Retinal pigment epithelial cell (primary cell): ENCODE measurements at places on chromosomes 7 and 10.

DNA sequence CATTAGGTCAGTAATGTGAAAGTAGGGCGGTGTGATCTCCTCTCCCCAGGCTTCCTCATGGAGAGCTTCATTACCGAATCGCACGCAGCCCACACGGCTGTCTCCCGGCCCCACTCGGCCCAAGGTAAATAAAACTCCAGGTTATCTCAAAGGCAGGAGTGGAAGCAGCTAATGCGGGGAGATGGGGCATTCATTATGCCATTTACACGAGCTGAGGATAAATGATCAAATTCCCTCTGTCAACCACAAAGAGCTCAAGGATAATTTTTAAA is 93.5 kb downstream of the ADARB2 start:
- DNase-seq = no peak

DNA sequence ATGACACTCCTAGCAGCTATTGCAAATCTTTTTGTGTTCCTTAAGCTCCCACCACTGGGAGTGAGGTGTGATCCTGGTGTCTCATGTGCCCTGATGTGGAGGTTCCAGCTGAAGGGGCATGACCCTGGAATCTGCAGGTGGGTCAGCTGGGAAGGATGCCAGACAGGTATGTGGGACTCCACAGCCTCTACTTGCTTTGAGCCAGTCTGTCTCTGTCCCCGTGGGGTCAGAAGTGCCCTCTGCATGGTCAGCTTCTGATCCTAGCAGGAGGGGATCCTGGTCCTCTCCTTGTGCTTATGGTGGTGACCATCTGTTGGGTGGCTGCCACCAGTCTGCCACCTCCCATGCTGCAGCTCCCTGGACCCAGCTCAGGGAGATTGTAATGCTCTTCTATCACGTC is 51.1 kb upstream of the COMTD1 start:
- DNase-seq = no peak

DNA sequence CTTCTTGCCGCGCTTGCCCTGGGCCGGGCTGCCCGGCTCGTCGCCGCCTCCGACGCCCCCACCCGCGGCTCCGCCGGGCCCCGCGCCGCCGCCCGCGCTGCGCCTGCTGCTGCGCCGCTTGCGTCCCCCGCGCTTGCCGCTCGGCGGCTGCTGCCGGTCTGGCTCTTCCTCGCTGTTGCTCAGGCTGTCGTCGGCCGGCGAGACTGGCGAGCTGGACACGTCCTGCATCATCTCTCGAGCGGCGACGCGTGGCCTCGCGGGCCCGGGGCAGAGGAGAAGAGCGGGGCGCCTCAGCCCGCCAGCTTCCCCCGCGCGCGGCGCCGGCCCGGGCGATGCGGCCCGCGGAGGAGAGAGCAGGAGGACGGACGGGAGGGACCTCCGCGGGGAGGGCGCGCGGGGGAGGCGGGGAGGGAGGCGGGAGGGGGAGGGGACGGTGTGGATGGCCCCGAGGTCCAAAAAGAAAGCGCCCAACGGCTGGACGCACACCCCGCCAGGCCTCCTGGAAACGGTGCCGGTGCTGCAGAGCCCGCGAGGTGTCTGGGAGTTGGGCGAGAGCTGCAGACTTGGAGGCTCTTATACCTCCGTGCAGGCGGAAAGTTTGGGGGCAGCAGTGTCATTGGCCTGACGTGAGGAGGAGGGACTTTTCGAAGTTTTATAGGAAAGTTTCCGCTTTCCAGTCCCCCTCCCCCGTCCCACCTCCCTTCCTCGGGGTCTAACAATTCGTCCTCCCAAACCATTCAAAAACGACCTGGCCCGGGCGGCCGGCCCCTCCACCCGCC is at the start of gene TWIST1:
TWIST1 (minus strand) TSS at position 546 of the 779 bp plus-strand sequence; CDS start at position 231, 315 bp downstream.
- DNase-seq = no peak

DNA sequence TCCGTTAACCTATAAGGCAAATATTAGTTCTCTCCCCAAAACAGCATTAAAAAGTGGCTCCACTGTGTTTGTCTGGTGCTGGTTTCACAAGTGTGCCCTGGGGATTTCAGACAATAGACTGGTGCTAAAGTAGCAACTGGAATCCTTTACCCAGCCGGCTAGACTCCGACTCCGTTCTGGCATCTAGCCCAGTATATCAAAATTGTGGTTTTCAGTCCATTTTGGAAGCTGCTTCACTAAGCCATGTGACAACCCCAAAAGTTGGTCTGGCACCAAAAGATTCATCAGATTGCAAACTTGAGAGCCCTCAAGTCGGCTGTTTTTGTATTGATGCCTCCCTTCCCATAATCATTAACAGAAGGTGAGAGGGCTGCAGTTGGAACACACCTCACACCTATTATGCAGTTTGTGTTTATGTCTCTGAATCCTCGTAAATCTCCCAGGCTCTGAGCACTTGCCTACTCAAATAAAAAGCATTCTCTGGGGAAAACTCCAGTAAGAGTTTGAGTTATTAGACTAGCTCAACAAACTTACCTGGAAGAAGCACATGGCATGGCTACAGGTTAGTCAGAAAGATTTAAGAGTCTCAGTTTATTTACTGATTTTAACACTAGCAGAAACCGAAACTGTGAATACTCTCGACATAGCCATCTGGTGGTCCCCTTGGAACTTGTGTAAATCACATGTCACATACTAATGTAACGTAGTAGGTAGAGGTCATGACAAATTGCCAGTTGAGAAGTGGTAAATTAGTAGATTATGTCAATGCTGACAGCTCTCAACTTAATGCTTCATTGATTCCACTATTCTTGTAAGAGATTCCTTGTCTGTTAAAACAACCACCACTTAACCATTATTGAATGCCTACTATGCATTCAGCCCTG is 14.8 kb upstream of the WNT16 start:
- no peak for DNase-seq

DNA sequence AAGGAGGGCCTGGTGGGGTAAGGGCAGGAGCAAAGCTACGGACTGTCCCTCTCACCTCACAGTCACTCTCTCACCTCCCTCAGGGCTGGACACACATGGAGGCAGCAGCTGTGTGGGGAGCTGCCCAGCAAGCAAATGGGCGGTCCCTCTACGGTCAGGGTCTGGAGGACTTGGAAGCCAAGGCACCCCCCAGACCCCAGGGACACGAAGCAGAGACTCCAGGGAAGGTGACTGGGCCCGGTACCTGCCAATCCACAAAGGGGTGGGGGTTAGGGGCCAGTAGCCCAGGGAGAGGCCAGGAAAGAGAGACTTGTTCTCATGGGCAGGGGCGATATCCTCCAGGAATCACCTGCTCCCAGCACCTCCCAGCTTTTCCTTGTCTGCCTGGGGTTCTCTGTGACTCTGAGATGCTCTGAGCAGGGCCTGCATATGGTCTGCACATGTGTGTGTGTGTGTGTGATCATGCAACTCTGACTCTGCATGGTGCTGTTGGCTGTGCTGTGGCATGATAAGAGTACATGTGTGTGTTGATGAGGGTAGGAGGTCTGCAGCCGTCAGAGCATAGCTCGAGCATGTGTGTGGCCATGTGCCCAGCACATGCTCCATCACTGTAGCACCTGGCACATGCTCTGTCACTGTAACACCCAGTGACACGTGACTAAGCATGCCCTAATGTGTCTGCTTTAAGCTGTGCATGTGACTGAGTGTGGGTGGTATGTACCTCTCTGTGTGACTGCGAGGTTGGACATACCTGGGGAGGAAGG is 4.6 kb upstream of the LDB3 start:
- no peak for DNase-seq

- no peak for DNase-seq
Observed at GRCh38 chr10:74290708-74291107, 139.7 kb downstream of the ADK start.

DNA sequence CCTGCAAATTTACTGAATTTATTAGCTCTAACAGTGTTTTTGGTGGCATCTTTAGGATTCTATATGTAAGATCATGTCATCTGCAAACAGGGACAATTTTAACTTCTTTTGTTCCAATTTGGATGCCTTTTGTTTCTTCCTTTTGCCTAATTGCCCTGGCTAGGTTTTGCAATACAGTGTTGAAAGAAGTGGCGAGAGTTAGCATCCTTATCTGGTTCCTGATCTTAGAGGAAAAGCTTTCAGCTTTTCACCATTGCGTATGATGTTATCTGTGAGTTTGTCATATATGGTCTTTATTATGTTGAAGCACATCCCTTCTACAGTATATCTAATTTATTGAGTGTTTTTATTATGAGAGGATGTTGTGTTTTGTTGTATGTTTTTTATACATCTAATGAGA is 301.4 kb downstream of the PTPRN2 start:
- no peak for DNase-seq

GRCh38 chr10:62761115-62761514 is 43.4 kb upstream of the ADO start:
- no peak for DNase-seq
